NCI-H774 (cell line): ENCODE measurements at places on chromosomes 12 and 14.

GRCh38 chr12:85183855-85184254 lies 96.2 kb upstream of the ALX1 start:
- DNase-seq, result no peak

DNA sequence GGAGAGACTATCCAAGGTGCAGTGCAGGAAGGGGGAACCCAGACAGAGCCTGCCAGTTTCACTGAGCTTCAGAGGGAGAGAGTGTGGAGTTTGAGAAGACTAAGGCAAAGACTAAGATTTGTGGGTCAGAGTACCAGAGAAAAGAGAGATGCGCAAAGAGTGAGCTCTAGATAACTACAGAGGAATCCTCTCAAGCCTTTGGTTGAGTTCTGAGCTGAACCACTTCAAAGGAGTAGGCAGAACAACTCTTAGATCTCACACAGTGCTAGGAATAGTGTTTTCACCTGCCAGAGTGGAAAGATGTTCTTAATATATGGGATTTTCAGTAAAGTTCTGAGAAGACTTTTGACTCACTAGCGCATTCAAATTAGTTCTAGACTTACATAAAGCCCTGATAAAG lies 10.7 kb upstream of the M6PR start:
- DNase-seq, result no peak

DNA sequence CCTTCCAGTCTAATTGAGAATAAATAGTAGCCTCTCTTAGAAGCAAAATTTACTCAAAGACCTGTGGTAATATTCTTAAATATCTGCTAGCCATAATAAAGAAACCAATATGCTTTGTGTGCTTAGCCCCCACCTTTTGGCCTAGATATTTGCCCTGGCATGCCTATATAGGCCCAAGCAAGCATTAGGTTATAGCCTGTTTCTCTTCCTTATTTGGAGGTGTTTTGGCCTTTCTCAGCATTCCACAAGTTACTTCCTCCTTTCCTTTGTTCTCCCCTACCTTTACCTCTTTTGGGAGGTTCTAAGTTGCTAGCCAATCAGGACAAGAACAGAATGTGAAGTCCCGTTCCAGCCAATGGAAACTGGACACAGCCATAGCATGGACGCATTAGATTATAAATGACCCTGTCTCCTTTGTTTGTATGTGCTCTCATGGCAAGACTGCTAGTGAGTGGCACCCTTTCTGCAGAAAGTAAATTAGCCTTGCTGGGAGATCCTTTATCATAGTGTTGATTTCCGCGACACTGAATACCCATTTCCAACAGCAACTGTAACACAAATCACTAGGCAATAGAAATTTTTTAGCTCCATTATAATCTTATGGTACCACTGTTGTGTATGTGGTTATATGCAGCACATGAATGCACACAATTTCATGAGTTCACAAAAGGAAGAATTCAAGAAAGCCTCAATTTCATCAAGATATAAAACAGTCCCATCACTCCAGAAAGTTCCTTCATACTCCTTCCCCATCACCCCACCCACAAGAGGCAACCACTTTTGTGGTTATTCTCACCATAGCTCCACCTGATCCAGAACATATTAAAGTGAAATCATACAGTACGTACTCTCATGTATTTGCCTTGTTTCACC lies 37.6 kb downstream of the CEP83 start:
- no peak for DNase-seq

DNA sequence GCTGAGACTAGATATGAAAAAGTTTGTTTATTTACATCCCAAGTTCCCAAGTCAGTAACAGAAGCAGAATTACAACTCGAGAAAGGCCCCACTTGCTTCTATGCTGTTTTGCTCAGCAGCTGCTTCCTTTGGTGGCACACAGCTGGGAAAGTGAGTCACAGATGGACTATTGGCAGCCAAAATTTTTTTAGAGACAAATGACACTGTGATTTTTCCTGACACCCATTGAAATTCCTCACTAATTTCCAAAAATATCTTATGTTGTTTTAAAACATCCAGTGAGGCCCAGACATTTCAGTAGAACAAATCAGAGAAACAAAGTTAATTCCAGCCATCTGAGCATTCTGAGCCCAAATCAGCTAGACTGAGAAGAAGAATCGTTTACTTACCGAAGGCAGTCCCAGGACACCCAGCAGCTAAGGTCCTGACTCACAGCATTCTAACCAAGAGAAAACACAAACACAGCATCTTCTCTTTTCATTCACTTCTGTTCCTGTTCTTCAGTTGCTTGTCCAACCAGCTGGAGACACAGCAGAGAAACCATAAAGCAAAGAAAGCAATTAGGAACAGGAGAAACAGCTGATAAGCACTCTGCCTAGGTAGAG lies 188.3 kb downstream of the DAD1 start:
- no peak for DNase-seq

DNA sequence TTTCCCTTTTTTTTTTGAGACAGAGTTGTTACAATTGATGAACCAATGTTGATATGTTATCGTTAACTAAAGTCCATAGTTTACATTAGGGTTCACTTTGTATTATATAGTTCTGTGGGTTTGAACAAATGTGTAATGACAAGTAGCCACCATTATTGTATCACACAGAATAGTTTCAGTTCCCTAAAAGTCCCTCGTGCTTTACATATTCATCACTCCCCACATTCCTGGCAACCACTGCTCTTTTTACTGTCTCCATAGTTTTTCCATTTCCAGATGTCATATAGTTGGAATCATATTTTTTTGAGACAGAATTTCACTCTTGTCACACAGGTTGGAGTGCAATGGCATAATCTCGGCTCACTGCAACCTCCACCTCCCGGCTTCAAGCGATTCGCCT lies 12.5 kb downstream of the HSD17B6 start:
- DNase-seq, result no peak

DNA sequence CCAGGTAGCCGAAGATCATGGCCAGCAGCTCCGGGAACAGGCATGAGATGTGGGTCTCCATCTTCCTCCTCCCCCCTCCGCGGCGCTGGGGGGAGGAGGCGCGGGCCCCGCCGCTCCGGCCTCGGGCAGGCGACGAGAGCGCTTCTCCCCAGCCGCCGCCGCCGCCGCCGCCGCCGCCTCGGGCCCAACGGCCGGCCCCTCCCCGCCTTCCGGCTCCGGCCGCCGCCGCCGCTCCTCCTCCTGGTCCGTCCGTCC lies 448 bp downstream of the FBXL14 start:
- DNase-seq, result no peak

DNA sequence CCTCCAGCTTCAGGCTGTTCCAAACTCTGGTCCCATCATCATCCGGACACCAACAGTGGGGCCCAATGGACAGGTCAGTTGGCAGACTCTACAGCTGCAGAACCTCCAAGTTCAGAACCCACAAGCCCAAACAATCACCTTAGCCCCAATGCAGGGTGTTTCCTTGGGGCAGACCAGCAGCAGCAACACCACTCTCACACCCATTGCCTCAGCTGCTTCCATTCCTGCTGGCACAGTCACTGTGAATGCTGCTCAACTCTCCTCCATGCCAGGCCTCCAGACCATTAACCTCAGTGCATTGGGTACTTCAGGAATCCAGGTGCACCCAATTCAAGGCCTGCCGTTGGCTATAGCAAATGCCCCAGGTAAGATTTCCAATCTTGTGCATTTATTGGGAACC lies 3.3 kb downstream of the SP1 start:
- no peak for DNase-seq

GRCh38 chr14:69042787-69043444 lies 63.8 kb upstream of the ACTN1 start:
- DNase-seq, result no peak

DNA sequence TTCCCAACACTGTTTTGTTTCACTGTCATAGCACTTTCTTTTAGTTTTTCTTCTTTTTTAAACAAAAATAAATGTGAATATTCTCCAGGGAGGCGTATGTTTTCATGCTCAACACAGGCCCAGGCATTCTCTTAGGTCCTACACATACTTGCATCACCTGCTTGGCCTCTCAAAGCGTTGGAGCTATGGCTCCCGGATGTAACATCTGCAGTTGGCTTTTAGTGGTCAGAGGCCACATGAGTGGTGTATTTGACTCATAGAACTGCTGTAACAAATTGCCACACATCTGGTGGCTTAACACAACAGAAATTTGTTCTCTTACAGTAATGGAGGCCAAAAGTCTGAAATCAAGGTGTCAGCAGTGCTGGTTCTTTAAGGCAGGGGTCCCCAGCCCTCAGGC lies 44.6 kb upstream of the VRK1 start:
- DNase-seq, result no peak

GRCh38 chr12:56257491-56258067 lies 605 bp downstream of the ANKRD52 start:
- no peak for DNase-seq

DNA sequence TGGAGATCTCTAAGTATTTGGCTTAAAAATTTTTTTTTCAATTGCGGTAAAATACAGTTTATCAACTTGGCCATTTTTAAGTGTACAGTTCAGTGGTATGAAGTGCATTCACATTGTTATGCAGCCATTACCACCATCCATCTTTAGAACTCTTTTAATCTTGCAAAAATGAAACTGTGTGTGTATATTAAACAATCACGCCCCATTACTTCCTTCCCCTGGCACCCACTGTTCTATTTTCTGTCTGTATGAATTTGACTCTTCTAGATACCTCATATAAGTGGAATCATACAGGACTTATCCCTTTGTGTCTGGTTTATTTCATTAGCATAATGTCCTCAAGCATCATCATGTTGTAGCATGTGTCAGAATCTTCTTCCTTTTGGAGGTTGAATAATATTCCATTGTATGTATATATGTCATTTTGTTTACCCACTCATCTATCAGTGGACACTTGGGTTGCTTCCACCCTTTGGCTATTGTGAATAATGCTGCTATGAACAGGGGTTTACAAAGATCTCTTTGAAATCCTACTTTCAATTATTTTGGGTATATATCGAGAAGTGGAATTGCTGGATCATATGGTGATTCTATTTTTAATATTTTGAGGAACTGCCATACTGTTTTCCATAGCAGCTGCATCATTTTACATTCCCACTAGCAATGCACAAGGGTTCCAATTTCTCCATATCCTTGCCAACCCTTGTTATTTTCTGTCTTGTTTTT lies 62.9 kb downstream of the SAMD4A start:
- DNase-seq, result no peak

DNA sequence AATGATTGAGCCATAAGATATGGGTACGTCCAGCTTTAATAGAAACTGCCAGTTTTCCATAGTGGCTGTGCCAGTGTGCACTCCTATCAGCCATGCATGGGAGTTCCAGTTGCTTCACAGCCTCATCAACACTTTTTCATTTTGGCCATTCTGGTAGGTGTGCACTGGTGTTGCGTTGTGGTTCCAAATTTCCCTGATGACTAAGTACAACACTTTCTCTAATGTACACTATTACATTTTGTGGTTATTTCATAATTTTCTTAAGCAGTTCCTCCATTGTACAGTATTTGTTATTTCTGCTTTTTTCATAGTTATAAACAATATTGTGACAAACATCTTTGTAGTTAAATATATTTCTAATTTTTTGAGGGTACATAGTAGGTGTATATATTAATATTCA lies 21.5 kb upstream of the OAS1 start:
- no peak for DNase-seq

GRCh38 chr14:64566651-64567122 lies 16.9 kb downstream of the PPP1R36 start:
- DNase-seq, result no peak

DNA sequence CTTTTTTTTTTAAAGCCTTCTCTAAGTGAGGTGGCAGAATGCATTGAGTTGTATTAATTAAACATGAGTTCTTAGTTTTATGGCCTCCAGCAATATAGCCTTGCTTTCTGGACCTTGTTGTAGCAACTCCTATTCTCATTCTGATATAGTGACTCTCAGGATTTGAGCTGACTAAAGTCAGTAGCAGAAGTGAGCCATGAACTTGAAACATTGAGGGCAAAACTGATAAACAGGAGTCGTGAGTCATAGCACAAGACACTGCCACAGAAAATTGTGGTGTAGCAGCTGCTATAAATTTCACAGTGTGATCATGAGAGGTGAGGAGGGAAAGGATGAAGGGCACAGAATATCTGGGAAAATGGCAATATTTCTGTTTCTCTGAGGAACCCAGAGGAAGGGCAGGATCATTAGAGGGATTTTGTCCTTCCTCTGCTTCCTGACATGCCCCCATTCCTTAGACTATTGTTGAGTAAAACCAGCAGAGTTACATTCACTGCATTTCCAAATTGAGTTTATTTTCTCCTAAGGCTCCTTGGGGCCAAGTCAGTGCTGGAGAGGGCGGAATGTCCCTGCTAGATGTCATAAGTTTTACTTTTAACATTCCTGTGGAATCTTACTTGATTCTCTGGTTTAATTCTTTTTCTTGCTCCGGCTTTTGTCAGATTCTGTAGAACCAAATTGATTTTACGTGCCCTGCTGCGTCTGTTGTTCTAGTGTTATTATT lies 7.5 kb downstream of the KLRG1 start:
- no peak for DNase-seq

DNA sequence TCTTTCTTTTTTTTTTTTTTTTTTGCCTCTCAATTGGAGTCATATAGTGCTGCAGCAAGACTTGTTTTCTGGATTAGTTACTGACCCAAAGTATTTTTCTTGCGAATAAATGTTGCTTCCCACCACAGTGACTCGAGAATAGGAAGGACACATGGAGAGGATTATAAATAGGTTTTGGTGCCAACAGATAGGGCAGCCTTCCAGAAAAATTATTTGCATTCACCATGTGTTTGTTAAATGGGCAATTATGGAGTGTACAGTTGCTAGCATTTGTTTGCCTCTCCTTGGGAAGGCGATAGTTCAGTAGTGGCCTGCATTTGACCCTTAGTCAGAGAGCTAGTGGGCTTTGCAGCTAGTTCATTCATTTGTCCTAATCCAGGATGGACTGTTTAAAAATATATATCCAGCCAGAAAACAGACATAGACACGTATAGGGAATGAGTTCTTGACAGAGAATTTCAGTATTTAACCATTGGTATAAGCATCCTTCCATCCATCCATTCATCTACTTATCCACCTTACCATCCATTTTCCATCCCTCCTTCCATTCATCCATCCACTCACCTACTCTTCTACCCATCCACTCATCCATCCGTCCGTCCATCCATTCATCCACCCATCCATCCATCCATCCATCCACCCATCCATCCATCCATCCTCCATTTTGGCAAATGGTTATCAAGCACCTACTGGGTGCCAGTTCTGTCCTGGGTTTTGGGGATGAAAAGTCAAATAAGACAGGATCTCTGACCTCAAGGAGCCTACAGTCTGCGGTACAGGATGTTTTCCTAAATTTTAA lies 67.5 kb downstream of the CHST11 start:
- DNase-seq, result peak; percentile 75

DNA sequence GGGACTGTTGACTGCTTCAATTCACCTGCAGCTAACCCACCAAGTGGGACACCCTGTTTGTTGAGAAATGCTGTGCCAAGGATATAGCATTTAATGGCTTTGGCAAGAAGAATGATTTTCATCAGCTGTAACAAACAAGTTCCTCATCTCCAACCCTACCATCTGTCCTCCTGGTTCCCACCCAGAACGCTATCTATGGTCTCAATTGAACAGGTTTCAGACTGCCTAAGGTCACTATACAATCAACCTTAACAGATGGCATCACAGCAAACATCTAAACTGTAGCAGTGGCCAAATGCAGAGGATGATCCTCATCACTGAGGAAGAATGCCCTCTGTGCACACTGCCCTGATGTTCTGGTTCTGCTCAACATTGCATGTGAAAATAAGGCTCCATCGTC lies 546.2 kb upstream of the FOXG1 start:
- DNase-seq, result no peak

GRCh38 chr14:51302295-51303030 lies 62.4 kb downstream of the TMX1 start:
- DNase-seq, result no peak
